ENCODE measurements at places on chromosomes 7 and 10.
A peak's percentile ranks its signal among the peaks of the same experiment; 100 is the strongest.

- peak; percentile 36 for ATAC-seq
Observed at GRCh38 chr10:78543749-78544362, 510.2 kb downstream of the RPS24 start.

DNA sequence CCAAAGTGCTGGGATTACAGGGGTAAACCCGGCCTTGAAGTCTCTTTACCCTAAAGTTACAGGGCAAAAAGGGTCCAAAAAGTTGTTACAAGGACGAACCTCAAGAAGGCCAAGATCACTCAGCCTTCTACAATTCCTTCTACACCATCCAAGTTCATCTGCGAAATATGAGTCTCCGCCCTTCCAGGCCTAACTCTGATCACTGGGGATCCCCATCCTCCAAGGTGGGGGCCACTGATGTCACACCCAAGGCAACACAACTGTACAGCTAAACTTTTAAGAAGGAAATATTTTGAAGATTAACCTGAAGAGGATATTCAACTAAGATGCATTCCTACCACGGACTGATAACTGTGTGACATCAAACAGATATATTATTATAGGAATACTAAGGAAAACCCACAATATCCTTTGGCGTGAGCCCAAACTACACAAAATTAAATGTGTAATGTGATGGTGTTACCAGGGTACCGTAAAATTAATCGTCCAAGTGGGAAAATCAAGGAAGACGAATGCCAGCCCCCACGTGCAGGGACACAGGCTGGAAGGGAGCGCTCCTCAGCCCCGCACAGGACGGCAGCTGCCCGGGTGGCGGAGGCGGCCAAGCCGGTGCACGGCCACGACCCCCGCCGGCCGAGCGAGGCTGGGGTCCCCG, 1.0 kb downstream of the PAXIP1 start:
- ATAC-seq = peak; percentile 8

DNA sequence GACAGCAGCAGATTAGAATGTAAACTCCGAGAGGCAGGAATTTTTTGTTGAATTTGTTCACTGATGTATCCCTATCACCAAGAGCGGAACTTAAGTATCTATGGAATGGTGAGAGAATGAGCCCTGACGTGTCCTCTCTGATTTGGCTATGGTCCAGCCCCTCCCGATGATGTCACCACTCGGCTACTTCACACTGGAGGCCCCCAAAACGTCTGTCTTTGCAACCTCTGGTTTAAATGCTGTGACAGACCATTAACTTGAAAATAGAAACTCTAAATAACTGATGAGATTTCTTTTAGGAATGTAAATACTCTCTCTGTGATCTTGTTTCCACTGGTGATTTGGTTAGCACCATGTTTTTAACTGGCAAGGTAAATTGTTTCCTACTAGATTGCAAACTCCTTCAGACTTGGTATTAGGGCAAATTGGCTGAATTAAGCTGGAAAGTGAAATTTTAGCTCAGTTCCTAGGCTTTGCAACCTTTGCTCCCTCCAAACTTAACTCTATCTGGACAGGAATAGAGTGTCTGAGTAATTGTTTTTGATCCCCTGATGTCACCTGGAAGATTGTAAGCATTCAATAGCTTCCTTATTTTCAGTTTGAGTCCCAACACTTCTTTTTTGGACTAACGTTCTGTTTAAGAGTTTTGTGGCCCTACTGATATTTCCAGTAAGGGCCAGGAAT, 19.1 kb downstream of the SLC16A12 start:
- no peak for ATAC-seq

DNA sequence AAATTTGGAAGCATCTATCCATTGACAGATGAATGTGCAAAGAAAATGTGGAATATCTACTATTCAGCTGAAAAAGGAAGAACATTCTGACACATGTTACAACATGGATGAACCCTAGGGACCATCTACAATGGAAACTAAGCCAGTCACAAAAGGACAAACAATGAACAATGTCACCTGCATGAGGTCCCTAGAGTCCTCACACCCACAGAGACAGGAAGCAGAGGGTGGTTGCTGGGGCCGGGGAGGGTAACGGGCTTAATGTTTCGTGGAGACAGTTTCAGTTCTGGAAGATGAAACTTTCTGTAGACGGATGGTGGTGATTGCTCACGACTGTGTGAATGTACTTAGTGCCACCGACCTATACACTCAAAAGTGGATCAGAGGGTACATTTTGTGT, 282.9 kb downstream of the ADARB2 start:
- no peak for ATAC-seq

DNA sequence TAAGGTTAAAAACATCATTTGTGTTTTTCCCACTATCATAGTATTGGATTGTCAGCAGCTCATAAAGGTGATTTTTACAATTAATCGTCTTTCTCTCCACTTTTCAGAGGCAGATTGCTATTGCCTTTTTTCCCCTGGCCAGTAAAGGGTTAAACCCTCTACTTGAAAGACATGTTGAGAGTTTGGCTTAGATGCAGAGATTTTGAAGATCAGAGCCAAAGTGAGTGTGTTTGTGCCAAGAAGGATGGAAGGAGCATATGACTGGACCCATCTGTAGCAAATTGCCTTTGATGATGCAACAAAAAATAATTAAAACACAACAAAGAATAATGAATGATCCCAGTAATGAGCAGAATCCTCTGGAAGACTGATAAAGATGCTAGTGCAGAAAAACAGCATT, 373.1 kb downstream of the MALRD1 start:
- ATAC-seq = no peak

DNA sequence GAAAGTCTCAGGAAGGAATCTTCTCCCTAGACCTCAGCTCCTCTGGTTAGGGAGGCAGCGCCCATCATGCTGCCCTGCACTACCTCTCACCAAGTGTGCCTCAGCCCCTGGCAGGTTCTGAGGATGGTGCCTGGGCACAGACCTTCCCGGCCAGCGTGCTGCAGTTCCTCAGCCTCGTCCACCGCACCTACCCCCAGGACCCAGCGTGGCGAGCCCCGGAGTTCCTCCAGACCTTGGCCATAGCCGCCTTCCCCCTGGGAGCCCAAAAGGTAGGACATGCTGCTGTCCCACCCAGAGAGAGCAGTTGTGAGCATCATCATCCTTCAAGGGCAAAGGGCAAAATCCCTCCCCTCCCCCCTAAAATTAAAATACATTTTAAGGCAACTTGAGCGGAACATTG, 122.5 kb downstream of the LRRC18 start:
- no peak for ATAC-seq

DNA sequence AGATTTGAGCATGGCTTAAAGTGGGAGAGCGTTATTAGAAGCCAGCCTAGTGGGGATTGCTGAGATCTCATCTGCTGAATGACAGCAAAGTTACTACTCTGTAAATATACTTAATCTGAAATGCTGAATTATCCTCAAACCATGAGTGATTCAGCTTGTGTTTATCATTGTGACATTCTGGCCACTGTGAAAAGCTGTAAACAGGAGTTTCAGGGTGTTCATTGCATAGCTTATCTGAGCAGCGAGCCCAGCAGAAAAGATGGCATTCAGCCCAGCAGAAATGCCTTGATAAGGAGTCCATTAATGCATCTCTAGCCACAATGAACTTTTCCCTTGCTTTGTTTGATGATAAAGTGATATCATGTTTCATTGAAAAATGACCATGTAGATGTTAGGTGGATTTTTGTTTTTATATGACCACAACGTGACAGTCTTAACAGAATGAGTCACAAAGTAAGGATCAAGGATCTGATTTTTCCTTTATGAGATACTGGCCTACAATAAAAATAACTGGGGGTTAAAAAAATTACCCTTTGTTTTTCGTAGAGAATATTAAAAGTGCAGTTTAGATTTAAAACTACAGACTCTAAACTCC, 7.8 kb downstream of the TES start:
- ATAC-seq = peak; percentile 28

DNA sequence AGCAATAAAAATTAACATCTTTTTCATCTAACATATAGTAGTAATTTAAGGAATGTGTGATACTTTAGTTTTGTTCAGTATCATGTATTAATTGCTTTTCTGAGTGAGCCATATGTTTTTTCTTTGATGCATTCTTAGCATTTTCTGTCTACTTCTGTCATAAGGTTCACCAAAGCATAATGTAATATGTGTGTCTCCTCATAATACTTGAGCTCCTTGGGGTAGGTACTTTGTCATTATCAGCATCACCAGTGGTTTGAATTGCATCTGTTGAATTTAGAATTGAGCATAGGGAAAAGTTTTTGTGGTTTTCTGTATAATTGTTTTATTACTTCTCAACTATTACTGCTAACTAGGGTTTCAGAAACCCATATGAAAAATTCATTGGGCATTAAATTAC, 26.5 kb downstream of the VPS50 start:
- ATAC-seq = no peak

GRCh38 chr10:27774831-27775230, 29.2 kb upstream of the MKX start:
- no peak for ATAC-seq

GRCh38 chr7:83930262-83930661, 264.3 kb downstream of the SEMA3A start:
- no peak for ATAC-seq

DNA sequence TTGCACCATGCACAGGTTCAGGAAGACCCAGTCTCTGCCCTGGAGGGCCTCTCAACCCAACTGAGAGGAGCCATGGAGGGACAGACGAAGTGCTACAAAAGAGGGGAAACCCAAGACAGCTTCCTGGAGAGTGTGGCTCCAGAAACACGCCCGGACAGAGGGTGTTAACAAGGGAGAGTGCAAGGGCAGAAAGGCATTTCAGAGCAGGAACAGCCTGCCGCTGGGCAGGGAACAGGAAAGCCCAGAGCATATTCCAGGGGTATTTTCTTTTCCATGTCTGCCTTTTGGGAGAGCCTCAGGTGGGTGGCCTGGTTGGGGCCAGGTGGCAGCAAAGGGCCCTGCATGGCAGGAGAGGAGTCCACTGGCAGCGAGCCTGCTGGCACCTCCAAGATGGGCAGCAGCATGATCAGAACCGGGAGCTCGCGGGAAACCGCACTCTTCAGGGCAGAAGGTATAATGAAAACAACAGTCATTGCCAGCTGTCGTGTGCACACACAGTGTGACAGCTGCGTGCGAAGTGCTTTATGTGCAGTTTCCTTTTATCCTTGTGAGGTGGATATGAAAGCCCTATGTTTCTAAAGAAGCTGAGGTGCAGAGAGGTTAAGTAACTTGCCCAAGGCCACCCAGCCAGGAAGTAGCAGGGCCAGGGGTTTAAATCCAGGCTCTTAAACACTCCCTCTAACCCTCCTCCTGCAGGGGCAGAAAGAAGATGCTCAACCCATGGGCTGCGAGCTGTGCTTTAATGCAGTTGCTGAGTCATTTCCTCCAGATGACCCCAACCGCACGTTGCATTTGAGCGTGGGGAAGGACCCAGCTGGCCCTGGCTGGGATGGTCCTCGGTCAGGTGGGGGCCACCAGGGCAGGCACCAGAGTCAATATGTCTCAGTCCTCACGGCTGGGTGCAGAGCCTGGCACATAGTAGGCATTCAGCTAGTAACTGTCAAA, 128.6 kb downstream of the OAT start:
- peak; percentile 55 for ATAC-seq

- ATAC-seq = no peak
Observed at GRCh38 chr10:9024210-9024609, 969.7 kb downstream of the GATA3 start.

- no peak for ATAC-seq
Observed at GRCh38 chr7:105278565-105278964, 110.2 kb downstream of the SRPK2 start.

DNA sequence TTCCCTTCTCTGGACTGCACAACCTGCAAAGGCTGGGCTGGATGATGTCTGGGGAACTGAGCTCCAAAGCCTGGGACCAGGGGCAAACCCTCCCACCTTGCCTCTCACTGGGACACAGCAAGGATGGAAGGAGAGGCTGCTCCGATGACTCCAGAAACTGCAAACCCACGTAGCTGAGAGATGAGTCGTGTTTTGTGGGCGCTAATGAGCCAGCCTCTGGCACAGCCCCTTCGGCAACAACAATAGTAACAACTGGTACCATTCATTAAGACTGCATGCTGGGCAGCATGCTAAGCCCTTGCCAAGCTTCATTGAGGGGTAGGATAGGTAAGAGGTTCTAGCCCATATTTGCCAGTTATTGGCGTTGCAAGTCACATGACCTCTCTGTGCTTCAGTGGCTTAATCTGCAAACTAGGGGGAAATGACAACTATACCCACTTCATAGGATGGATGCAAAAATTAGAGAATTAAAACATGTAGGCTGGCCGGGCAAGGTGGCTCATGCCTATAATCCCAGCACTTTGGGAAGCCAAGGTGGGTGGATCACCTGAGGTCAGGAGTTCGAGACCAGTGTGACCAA, 145.9 kb downstream of the SH3PXD2A start:
- no peak for ATAC-seq

- no peak for ATAC-seq
Observed at GRCh38 chr7:150515248-150516147, 826 bp downstream of the GIMAP7 start.

DNA sequence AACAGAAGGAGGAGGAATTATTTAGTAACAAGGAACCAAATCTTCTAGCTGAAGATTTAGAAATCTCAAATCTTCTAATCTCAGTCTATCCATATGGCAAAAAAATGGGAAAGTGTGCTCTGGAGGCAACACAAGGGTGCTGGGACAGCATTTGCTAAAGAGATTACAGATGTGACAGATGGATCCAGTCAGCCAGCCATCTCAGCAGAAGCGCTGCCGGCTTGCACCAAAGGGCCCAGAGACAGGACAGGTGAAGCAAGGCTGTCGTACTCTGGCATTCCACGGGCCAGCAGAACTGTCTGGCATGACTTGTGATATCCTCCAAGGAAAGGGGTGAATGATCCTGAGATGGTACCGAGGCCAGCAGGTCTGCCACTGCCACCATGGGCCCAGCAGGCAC, 45.7 kb upstream of the GJD4 start:
- no peak for ATAC-seq

DNA sequence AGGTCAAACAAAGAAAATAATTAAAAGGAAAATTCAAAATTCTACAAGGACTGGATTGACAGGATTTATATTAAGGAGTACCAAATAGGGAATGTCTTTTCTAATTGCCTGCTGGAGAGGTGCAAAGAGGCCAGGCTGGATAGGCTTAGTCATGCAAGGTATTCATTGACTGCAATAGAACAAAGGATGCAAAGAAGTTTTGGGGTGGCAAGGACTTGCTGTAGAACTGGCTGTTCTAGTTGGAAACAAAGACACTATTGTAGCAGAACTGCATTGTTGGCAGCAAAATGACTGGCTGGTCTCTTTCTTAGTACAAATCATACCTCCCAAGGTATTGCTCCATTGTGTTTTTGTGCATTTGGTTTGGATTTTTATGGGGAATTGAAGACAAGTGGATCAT, 10.1 kb downstream of the ITGB8 start:
- ATAC-seq = peak; percentile 61

- ATAC-seq = no peak
Observed at GRCh38 chr10:86976362-86977056, 8.2 kb downstream of the ADIRF start.

GRCh38 chr7:877312-878232, 1.2 kb downstream of the GET4 start:
- ATAC-seq = no peak

DNA sequence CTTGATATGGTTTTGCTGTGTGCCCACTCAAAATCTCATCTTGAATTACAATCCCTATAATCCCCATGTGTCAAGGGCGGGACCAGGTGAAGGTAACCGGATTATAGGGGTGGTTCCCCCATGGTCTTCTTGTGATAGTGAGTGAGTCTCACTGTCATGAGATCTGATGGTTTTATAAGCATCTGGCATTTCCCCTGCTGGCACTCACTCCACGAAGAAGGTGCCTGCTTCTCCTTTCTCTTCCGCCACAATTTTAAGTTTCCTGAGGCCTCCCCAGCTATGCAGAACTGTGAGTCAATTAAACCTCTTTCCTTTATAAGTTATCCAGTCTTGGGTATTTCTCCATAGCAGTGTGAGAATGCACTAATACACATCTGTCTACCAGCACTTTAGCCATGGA, 109.5 kb upstream of the SDK1 start:
- no peak for ATAC-seq

GRCh38 chr7:66880053-66880452, 41.0 kb upstream of the TMEM248 start:
- ATAC-seq = no peak

Measured in motor neuron (in vitro differentiated cells).